ENCODE measurements at places on chromosomes 1 and 21.
A peak's percentile ranks its signal among the peaks of the same experiment; 100 is the strongest.

DNA sequence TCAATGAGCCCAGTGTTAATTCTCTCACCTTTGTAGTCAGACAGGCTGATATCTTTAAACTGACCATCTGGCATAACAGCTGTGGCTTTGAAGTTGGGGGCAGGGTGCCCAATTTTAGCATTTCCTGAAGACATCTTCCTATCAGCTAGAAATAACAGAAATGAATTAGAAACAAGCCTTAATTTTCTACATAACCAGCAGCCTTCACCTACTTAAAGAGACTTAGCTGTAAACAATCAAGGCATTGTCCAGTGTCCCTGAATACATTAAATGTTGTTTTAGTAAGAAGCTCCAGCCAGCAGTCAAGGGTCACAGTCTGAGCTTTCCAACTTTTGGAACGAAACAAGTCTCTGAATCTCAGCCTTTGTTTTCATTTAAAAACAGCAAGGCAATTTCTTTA, 2.8 kb downstream of the PRDX1 start:
- DNase-seq, result no peak
- H3K4me1 ChIP-seq, result peaks cover 76% of the 10 kb centered on the region
- peak overlapping the region; percentile 95 for H3K4me3 ChIP-seq
- peak overlapping the region; percentile 20 for H3K27ac ChIP-seq
- peaks cover 17% of the 10 kb centered on the region for H3K36me3 ChIP-seq

- H3K27ac ChIP-seq, result no peak overlapping the region
- no peak for DNase-seq
- no peaks in the 10 kb centered on the region for H3K27me3 ChIP-seq
These were observed 15.3 kb downstream of the RCAN1 start for GRCh38 chr21:34599534-34600101.

- no peaks in the 10 kb centered on the region for H3K4me1 ChIP-seq
- H3K27me3 ChIP-seq, result peaks cover 28% of the 10 kb centered on the region
- no peak within 1 kb of the TSS for H3K4me3 ChIP-seq
- H3K36me3 ChIP-seq, result no peaks in the 10 kb centered on the region
- H3K27ac ChIP-seq, result no peak within 1 kb of the TSS
These were observed at the start of gene KRTAP12-1 for GRCh38 chr21:44681861-44682579. Gene KRTAP12-1 (minus strand): TSS chr21:44682163. CDS start chr21:44682123, 40 bp downstream.

DNA sequence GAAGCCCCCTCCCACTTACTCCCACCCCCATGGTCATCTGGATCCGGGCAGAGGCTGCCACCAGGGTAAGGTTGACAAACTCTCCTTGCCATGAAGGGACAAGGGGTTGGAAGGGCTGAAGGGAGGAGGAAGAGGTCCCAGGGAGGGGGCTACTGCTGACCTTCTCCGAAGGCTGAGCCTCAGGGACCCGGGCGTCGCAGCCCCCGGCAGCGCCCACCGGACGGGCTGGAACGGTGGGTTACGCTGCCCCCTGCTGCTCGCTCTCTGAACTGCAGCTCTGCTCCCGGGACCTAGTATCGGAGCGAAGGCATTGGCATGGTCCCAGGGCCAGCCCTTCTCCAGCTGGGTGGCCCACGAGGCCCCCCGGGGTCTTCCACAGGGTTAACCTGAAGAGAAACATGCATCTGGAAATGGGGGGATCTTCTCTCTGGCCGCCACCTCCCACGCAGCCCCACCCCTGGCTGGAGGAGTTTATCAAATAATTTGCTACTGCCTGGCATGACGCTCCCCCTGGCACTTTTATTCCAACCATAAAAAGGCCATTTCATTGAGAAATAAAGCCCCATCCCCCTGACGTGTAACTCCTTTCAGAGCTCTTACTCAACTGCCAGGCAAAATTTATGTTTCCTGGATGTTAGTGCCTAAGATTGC, 70.4 kb upstream of the TARDBP start:
- no peak overlapping the region for H3K4me3 ChIP-seq
- H3K36me3 ChIP-seq, result no peaks in the 10 kb centered on the region

GRCh38 chr21:28338701-28339305, 653.9 kb downstream of the LTN1 start:
- no peaks in the 10 kb centered on the region for H3K4me1 ChIP-seq
- no peak overlapping the region for H3K4me3 ChIP-seq

- no peak for DNase-seq
- no peak overlapping the region for H3K4me3 ChIP-seq
- peaks cover 2% of the 10 kb centered on the region for H3K27me3 ChIP-seq
- no peaks in the 10 kb centered on the region for H3K36me3 ChIP-seq
- no peaks in the 10 kb centered on the region for H3K4me1 ChIP-seq
These were observed 89.0 kb downstream of the MIS18A start for GRCh38 chr21:32189688-32190483.

DNA sequence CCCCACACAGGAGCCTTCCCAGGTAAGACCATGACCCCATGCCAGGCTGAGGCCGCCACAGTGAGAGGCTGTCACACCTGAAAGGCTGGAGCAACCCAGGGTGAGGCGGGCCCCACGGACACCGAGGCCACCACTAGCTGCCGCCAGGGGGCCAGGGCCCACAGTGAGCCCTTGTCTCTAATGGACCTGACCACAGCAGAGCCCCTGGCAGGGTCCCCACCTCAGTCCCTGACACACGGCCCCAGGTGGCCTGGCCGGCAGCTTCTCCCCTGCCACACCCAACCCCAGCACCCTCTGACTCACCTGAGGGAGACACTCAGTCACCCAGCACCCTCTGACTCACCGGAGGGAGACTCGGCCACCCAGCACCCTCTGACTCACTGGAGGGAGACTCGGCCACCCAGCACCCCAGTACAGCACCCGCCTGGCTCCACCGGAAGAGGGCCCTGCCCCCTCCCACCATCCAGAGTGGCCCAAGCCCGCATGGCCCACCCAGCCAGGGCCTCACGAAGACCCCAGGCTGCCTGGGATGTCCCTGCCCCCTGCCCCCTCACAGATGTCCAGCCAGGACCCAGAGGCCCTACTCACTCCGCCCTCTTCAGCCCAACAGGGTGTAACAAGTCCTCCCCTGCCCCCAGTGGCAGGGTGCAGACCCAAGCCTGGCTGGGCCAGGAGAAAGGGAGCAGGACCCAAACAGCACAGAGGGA, 4.4 kb downstream of the DVL1 start:
- no peak for DNase-seq
- H3K27me3 ChIP-seq, result no peaks in the 10 kb centered on the region
- peaks cover 9% of the 10 kb centered on the region for H3K36me3 ChIP-seq
- H3K4me1 ChIP-seq, result peaks cover 42% of the 10 kb centered on the region

DNA sequence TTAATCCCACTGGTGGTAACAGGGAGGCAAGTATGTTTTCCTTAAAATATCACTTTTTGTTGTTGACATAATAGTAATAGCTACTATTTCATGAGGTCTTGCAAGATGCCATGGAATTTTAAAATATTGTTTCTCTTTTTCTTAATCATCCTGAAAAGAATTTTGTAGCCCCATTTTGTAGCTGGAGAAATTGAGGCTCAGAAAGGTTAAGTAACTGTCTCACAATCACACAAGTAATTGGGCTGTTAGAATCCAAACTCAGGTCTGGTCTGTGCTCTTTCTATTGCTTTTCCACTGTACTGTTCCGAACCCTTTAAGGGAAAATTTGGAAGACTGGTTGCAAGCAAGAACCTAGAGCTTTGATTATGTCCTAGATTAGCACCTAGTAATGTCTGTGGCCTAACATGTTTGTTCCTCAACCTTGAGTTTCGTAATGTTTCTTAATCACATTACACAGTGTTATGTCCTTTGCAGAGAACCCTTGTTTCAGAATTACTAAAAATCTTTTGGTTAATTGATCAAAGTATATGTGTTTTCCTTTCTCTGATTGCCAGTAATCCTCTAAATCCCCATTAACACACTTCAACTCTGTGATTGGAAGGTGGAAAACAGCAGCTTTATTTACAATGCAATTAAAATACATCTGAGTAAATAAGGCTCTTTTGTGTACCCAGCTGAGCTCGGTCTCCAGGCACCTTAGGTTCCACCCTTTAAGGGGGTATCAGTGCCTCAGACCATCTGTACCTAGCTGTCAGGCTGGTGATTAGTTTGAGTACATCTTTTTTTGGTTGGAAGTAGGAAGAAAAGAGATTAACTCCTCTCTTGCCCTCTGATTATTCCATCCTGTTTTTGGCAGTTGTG, 10.4 kb downstream of the LRRC42 start:
- H3K4me1 ChIP-seq, result peaks cover 20% of the 10 kb centered on the region
- H3K4me3 ChIP-seq, result no peak overlapping the region
- H3K27me3 ChIP-seq, result no peaks in the 10 kb centered on the region
- peak overlapping the region; percentile 26 for H3K27ac ChIP-seq

GRCh38 chr1:64476251-64476952, 6.5 kb downstream of the CACHD1 start:
- H3K36me3 ChIP-seq, result no peaks in the 10 kb centered on the region
- no peak for DNase-seq
- H3K27me3 ChIP-seq, result no peaks in the 10 kb centered on the region
- no peak overlapping the region for H3K27ac ChIP-seq

DNA sequence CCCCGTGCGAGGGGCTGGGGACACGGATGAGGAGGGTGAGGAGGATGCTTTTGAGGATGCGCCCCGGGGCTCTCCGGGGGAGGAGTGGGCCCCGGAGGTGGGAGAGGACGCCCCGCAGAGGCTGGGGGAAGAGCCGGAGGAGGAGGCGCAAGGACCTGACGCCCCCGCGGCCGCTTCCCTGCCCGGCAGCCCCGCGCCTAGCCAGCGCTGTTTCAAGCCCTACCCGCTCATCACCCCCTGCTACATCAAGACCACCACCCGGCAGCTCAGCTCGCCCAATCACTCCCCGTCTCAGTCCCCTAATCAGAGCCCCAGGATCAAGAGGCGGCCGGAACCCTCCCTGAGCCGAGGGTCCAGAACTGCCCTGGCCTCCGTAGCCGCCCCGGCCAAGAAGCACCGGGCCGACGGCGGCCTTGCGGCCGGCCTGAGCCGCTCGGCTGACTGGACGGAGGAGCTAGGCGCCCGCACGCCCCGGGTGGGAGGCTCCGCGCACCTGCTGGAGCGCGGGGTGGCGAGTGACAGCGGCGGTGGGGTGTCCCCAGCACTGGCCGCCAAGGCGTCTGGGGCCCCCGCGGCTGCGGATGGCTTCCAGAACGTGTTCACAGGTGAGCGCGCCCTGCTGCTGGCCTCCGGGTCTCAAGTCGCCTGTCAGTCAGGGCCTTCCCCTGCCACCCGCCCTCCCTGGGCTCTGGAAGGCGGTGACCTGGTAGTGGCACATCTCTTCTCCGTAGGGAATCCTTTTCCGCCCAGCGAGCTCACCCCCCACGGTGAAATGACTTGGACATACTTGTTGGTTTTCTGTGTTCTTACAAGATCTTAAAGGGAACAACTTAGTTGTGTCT, 1.7 kb downstream of the FMN2 start:
- no peak overlapping the region for H3K27ac ChIP-seq
- H3K4me1 ChIP-seq, result no peaks in the 10 kb centered on the region
- H3K36me3 ChIP-seq, result no peaks in the 10 kb centered on the region
- no peak for DNase-seq

DNA sequence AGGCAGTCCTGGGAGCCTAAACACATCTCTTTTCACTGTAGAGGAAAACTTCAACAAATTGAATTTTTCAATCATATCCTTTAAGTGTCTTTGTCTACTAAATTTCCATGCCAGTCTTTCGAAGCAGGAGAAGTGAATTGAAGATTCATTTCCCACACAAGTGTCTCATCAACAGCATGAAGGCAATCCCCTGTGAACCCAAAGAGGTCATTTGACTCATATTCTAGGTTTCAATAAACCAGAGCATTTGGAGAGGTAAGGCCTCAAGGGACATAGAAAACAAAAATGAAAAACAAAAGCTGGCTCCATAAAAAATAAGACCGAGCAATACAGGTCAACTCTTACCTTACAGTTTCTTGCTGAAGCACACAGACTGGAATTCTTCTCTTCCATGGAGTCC, 94.1 kb upstream of the ATP1B1 start:
- DNase-seq, result no peak
- no peaks in the 10 kb centered on the region for H3K36me3 ChIP-seq
- no peak overlapping the region for H3K4me3 ChIP-seq
- no peak overlapping the region for H3K27ac ChIP-seq

DNA sequence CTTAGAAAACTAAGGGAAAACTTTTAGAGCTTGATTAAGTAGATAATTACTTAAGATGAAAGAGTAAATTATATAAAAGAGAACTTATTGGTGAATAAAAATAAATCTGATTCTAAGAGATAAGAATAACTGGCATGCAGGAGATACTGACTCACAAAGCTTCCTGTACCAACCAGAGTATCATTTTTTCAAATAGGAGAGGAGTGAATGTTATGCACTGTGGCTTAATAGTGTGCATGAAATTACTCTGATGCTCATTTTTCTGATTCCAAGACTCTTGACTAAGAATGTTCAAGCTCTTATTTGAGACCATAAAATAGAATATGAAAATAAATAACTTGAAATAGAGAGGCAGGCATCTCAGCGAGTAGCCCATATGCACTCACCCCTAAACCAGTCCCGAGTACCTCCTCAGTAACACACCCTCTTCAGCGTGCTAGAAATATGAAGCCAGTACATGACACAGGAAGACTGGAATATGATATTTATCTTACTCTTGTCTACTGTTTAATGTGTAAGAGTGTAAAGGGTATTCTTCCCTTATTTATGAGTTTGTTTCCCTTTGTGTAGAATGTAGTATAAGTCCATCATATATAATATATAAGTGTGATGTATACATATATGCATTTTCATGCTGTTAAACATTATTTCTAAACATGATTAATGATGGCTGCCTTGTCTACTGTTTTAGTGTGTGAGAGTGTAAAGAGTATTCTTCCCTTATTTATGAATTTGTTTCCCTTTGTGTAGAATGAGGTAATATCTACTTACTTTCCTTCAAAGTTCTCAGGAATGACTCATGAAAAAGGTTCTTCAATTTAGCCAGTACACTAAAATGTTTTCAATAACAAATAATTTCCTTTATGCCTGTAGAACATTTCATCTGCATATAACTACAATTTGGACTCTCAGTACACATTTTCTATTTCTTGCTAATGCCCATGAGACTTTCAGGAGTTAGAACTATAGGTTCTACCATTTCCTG, 99.2 kb upstream of the PALMD start:
- H3K4me1 ChIP-seq, result peaks cover 19% of the 10 kb centered on the region
- no peaks in the 10 kb centered on the region for H3K27me3 ChIP-seq
- no peak overlapping the region for H3K27ac ChIP-seq
- no peaks in the 10 kb centered on the region for H3K36me3 ChIP-seq
- H3K4me3 ChIP-seq, result no peak overlapping the region
- no peak for DNase-seq

DNA sequence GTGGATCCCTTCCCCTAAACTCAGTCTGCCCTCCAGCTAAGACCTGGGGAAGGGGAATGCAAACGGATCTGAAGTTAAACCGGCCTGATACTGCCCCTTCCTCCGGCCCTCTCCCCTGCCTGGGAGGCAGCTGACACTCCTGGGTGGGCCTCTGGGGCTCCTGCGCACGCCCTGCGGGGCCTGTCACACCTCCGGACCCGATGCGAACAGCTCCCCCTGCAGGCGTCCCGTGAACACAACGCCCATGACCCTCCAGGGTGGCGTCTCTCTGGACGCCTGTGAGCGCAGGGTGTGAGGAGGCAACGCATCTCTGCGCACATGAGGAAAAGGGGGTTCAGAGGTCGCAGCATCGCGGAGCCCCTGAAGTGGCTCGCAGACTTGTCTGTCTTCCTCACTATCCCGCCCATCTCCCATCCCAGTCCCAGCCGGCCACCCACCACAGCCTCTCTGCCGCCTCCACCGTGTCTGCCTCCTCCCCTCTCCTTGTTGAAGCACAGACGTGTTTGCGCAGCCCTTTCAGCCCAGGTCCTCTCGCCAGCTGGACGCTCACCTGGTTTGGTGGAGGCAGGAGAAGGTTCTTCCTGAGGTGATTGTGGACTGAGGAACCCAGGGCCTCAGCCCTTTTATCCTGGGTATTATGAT, 421 bp upstream of the LCE3A start:
- no peak overlapping the region for H3K4me3 ChIP-seq
- no peaks in the 10 kb centered on the region for H3K36me3 ChIP-seq
- H3K4me1 ChIP-seq, result no peaks in the 10 kb centered on the region
- peak; percentile 9 for DNase-seq
- no peaks in the 10 kb centered on the region for H3K27me3 ChIP-seq
- no peak overlapping the region for H3K27ac ChIP-seq

All from HepG2 (cell line).